ENCODE measurements at places on chromosomes 2 and 18.
A peak's percentile ranks its signal among the peaks of the same experiment; 100 is the strongest.

DNA sequence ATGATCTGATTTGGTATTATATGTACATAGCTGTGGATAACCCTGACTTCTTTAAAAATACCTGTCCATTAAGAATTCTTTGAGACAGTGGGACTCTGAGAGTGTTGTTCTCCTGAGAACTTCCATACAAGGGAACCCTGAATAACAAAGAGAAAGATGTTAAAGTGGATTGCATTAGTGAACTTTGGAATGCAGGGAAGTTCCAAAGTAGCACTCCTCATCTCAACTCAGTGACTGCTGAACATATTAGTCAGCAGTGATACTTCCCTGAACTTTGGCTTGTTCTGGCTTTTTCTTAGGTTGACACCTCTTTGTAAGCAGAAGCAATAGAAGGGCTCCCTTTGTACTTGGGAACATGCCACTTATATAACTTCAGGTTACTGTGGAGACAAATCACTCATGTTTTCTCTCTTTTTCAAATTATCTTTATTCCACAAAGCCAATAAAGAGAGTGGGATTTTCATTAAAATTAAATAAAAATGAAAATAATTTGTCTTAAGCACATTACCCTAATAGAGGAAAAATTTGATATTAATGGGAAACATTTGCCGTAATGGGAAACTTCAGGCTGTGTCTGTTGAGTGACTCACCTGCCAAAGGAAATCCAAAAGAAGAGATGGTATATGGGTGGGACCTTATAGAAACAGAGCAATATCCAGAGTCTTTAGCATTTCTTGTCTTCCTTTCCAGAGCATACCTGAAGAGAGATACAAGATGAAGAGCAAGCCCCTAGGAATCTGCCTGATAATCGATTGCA lies 33.3 kb downstream of the CFLAR start:
- DNase-seq: no peak

GRCh38 chr2:241702155-241703031 lies 554 bp downstream of the ING5 start:
- peak; percentile 87 for DNase-seq

GRCh38 chr18:73952296-73952946 lies 195.2 kb downstream of the FBXO15 start:
- no peak for DNase-seq

GRCh38 chr2:604385-604784 lies 72.8 kb downstream of the TMEM18 start:
- DNase-seq: no peak

GRCh38 chr2:207180741-207181140 lies 15.0 kb upstream of the KLF7 start:
- no peak for DNase-seq

DNA sequence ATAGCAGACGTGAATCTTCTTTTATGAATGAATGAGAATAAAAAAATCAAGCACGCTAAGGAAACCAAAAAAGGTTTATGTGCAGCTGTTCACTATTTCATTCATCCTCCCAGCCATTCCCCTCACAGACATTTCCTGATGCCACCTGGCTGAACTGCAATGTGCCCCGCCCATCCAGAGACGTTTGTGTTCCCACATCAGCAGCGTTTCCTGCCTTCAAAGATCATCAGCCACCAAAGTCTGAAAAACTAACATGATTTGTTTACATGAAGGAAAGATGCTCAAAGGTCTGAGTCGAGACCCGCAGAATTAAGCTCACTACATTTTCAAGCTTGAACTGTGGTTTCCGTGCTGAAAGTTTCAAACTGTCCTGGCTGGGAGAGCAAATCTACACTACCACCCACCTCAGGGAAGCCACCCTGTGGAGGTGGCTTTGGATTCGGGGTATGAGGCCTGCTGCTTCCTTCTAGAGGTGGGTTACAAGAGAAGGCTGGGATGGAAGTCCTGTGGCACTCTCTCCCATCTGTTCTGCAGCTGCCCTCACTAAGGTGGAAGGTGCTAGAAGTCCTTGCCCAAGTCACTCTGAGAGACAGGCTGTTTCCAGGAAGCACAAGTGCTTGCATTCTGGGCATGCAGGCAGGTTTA lies 201.3 kb upstream of the OSR1 start:
- DNase-seq: no peak

DNA sequence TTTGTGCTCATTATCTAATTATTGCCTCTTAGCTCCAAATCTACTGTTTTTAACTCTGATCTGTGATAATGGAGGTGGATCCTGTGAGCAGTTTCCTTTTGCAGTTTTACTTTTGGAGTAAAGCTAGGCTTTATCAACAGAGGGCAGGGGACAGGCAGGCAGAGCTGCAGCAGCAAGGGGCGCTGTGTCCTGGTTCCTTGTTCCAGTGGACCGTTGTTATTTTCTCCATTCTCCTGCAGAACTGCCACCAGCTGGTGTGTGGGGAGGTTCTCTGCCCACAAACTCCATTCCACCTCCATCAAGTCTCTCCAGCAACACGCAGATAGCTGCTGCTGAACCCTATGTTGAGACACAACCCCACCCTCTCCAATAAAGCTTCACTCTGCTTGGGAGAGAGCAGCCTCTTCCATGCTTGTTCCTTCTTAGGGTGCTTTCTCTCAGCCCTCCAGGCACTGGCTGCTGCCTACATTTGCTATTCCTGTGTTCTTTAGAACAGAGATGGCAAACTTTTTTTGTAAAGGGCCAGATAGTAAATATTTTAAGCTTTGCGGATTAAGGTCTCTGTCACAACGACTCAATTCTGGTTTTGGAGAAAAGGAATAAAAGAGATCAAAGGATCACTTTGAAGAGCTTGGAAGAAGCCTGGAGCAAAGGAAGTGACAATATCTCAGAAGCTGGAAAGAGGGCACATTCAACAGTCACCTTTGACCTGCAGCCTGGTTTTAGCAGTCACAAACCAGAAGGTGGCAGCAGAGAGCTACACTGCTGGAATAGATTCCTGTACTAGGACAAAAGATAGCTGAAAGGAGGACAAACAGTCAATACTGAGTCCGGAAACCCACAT lies 208.8 kb downstream of the CCDC178 start:
- DNase-seq: peak; percentile 5

DNA sequence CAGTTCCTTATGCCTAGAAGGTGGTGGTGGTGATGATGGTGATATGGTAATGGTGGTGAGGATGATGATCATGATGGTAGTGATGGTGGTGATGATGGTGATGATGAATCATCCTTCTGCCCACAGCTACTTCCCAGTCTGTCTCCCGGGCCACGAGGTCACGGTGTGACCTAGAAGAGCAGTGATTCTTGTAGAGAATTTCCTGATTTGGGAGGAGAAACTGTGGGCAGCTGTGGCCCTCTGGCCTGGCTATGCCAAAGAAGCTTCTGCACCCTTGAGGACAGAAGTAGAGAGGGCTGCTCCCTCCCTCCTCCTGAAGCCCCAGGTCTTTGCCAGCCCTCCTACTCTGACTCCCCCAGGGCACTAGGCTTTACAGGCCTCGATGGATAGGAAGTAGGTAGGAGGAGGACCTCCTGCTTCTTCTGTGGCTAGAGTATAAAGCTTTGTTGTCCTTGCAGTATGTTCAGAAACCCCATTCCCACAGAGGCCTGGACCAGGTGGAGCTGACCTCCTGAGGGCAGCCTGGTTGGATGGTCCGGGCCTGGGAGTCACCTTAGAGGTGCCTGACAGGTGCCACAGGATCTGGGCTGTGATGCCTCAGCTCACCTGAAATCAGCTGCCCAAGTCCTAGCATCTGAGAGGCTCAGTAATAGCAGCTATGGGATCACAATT lies 57.9 kb upstream of the EPAS1 start:
- DNase-seq: no peak

GRCh38 chr2:102000813-102001766 lies 9.3 kb downstream of the IL1R2 start:
- DNase-seq: no peak

- peak; percentile 56 for DNase-seq
These were observed 56.0 kb downstream of the TMEM247 start for GRCh38 chr2:46535360-46535759.

DNA sequence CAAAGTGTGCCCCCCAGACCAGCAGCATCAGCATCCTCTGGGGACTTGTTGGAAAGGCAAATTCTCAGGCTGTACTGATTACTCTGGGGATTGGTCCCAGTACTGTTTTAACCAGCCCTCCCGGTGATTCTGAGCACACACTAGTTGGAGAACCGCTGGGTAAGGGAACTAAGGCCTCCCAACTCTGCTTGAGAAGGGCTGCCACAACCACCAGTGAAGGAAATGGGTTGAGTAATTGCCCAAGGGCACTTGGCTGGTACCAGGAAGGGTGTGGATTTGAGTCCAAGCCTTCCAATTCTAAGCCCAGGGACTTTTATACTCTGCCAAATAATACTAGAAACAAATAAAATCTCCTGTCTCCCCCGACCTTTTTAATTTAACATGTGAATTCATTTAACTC lies 219.9 kb downstream of the SETBP1 start:
- DNase-seq: no peak

- no peak for DNase-seq
These were observed 130.1 kb downstream of the NFATC1 start for GRCh38 chr18:79525556-79526467.

DNA sequence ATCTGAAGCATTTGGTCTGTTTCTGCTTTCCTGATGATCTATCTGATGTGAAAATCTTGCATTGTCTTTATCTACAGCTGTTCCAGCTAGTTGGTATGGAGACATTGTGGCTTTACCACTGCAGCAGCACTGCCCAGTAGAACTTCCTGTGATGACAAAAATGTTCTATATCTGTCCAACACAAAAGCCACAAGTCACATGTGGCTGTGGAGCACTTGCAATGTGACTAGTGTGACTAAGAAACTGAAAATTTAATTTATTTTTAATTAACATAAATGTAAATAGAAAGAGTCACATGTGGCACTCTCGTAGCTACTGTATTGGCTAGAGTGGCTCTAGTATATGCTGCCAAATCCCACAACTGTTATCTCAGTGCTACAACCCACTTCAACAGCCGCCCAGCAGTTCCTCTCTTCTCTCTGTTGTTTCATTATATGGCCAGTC lies 425.7 kb downstream of the SETBP1 start:
- DNase-seq: no peak

DNA sequence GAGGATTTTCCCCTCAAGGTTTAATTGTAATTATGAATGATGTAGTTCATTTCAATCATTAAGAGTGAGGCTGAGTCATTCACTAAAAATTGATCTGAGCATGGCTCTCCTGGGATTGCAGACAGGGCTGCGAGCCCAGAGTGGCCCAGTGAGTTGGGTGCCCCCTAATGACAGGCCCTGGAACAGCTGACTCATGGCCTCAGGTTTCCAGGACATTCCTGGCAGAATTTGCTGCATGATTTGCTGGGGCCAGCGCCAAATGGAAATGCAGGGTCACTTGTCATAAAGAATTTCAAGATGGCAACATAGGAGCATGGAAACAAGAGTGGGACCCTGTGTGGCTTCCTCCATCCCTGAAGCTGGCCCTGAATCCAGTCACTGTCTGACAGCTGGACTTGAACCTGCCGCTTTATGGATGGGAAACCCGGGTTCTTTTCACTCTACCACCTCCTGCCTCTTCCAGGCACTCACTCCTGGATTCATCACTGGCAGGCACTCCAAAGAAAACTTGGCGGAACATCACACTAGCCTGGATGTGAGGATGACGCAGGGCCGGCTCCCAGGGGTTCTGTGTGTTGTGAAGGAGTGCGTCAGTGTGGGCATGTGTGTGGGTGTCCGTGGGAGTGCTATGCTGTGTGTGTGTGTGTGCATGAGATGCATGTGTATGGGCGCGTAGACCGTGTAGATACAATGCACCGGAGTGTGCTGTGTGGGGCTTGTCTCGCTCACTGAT lies 15.2 kb downstream of the OTOF start:
- DNase-seq: no peak

- DNase-seq: peak; percentile 53
These were observed 25.2 kb downstream of the PSD4 start for GRCh38 chr2:113198790-113199612.

GRCh38 chr2:133252780-133253355 lies 315.4 kb downstream of the NCKAP5 start:
- no peak for DNase-seq

DNA sequence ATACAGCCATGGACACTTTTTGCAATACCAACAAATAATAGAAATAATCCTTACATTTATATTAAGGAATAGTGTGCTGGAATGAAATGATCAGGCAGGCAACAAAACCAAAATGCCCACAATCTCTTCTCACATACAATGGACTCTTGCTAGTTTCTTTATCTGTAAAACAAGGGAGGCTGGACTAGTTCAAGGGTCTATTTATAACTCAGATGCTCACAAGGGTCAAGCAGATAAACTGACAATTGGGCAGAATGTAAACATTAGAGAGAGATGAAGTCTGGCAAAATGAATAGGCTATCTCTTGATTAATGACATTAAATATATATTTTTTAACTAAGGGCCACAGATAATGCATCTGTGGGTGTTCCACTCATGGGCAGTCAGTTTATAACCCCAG lies 11.4 kb downstream of the PPIL3 start:
- DNase-seq: no peak

GRCh38 chr2:20439193-20439475 lies 7.7 kb upstream of the RHOB start:
- DNase-seq: no peak

DNA sequence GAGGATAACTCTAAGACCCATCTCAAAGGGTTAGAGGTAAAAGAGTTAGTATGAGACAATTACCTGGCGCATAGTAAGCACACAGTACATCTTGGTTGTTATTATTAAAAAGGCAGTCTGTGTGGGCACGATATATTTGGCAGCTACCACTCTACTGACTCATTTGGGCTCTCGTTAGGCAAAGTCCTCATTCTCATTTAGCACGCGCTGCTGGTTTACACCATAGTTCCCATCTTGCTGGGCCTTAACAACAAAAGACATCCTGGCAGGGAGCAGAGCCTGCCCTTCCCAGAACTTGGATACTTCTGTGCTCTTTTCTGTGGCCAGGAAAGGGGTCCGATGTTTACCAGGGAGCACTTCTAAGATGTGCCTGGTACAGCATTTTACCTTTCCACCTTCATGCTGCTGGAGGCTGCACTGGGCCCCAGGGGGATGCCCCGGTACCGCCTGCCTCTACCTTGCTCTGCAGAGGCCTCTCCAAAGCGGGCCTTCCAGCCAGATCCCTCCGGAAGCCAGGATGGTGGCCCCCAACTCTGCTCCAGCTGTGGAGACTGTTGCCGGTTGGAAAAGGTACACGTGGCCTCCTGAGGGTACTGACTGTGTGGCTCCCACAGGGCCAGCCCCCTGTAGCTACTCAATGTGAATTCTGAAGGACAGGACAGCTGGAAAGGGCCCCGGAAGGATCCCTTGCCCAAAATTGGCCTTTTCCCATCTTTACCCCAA lies 15.0 kb downstream of the GLI2 start:
- DNase-seq: no peak

GRCh38 chr18:68713796-68714195 lies 1.1 kb downstream of the TMX3 start:
- DNase-seq: no peak

- no peak for DNase-seq
These were observed 651.9 kb upstream of the HS6ST1 start for GRCh38 chr2:128970332-128971116.
